Renal pelvis (tissue), 12 donors: ENCODE measurements at places on chromosomes 3 and 15. TPM values are rescaled to one million over a fixed set of nuclear protein-coding genes. Genes with fewer than 3 reads are reported as not detected.

DNA sequence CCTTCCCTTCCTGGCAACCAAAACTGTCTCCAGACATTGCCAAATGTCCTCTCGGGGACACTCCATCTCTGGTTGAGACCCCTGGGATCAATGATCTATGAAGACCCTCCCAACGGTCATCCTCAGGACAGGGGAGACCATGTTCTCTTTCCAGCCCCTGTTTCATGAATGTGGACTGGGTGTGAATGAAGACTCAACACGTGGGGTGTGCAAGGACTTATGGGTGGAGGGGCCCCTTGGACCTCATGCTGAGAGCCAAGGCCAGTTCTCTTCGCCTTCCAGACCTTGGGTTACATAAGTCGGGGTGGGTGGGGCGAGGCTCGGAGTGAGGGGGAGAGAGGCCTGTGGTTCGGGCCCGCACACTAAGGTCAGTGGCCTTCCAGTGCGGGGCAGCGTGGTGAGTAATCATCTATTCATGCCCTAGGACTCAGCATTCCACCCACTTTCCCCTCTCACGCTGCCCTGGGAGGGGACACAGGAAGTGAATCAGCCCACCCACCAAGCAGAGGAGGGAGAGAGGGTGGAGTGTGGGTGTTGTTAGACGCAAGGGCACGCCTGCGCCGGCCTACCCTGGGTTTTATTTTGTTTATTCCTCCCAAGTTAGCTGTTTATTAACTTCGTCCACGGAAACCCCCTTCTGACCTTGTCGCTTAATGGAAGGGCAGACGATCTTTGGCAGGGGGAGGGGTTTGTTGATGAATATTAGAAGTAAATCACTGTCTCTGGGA, 6.7 kb downstream of the PAQR5 start:
- peak; percentile 34 for DNase-seq

DNA sequence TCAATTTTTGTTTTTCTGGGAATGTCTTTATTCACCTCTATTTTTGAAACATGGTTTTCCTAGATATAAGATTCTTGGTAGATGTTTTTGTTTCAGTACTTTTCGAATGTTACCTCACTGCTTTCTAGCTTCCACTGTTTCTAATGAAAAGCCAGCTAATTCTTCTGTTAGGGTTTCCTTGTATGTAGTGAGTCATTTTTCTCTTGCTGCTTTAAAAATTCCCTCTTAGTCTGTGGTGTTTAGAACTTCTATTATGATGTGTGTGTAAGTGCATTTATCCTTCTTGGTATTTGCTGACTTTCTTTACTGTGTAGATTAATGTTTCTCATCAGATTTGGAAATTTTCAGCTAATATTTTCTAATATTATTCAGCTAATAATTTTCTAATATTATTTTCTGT, 151.1 kb upstream of the OSTN start:
- DNase-seq = no peak

DNA sequence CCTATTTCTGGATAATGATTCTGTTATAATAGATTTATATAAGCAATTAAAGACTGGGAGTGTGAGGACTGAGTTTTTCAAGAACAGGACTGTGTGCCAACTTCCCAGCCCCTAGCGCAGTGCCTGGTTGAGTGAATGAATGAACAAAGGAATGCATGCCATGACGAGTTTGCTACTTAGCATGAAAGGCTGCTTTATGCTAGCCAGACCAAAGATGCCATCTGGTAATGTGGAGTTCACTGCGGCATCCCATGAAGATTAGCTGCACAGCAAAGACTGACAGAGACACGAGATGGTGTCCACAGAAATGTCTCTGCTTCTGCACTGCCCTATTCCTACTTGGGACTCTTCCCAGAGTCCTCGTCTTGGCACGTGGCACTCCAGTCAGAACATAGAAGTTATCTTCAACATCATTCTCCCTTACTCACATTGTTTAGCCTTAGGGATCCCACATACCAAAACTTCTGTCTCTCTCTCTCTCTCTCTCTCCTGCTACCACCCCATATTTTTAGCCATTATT, 283.9 kb upstream of the CTNNB1 start:
- no peak for DNase-seq

DNA sequence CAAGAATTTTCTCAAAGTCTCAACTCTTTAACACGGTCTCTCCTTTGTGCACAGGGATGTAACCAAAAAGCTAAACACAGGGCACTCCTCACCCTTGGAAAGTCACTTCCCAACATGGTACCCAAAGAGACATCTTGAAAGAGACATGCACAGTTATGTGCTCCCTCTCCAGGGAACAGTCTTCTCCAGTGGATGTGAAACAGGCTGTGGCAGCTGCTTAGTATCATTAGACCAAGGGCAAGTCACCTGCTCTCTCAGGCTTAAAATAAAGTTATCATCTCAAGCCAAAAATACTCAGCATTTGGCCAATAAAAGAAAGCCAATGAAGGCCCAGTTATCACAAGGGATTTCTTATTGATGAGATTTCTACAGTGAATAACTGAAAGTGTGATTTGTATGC, 128.3 kb downstream of the WDR76 start:
- DNase-seq = no peak

GRCh38 chr3:171971919-171972514, 67.4 kb upstream of the FNDC3B start:
- DNase-seq = no peak

DNA sequence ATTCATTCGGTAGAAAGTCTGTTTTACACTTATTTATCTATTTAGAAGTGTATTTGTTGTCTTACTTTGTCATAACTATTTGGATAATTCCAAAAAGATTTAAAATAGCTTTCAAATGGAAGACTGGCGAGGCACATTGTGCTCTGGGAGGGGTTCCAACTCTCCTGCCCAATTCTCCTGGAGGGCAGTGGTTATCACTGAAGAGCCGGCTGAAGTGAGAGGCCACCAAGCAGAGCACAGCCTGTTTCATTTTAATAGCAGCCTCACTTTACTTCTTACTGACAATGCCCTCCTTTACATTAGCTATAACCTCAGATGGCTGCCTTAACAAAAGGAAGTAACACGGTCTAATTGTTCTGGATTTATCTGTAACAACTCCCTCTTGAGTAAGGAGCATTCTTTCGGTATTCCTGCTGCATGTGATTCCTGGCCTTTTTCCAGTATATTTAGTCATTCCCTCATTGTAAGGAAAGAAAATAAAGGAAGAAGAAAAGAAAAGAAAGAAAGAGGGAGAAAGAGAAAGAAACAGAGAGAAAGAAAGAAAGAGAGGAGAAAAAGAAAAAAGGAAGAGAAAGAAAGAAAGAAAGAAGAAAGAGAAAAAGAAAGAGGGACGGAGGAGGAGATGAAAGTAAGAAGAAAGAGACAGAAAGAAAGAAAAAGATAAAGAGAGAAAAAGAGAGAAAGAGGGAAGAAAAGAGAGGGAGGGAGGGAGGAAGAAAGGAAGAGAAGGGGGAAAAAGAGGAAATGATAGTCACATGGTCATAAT, 339.8 kb upstream of the WNT5A start:
- no peak for DNase-seq

DNA sequence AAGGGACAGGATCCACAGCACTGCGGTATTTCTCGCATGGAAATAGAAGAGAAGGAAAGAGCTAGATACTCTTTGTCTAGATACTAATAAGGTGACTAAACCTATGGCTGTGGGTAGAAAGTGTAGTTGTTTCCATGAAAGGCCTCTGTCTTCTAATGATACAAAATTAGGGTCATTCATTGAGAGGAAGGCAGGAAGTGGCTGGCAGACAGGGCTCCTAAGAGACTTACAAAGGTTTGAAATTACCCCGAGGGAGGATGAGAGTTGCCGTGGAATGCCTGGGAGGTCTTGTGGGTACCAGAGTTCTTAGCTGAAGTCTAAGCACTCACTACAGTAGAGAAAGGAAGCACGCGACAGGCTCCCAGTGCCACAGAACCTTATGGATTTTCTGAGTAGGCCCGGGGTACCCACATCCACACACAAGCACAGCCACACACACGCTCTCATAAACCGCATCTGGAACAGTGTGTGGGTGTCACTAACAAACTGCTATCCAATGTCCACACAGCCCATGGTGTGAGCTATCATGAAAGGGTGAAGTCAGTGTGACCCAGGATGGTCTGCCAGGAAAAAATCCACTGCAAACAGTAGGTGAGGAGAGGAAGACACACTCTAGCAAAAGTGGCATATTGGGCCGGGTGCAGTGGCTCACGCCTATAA, 221.4 kb downstream of the FAM43A start:
- DNase-seq = no peak

- DNase-seq = no peak
Measured at GRCh38 chr15:27410996-27411605, 440.1 kb downstream of the GABRG3 start.

SIDT1 gene
- 5.3 TPM for polyA plus RNA-seq

GOLGA6L7 gene
- 0.19 TPM for polyA plus RNA-seq

DNA sequence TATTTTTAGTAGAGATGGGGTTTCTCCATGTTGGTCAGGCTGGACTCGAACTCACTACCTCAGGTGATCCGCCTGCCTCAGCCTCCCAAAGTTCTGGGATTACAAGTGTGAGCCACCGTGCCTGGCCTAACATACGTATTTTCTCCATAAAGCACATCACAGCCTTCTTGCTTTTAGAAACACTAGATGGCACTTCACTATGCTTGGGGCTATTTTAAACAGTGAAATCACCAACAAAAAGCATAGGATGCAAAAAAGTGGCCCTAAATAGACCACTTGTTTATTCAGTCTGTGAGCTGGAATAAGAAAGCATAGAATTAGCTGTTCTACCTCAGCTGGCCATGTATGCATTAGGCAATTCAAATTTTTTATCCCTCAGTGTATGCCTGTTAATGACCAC, 46.0 kb downstream of the PRICKLE2 start:
- no peak for DNase-seq

C3orf22 gene
- 0.25 TPM for polyA plus RNA-seq

GOLGA8F gene
- polyA plus RNA-seq = 0.01 TPM

DNA sequence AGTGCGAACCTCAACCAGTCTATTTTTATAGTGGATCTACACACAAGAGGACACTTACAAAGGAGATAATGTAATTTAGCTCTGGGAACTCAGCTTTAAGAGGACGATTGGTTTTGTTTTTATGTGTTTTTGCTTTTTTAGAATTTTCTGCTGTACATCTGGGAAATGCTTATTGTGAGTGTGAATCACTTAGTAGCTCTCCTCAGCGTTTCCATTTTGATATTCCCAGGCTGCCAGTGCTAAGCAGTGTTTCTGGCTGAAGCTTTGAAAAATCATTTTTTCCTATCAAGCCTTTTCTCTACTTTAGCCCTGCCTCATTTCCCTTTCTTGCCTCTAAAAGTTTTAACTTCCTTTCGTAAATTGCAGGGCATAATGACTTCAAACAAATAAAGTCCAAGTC, 117.9 kb downstream of the RBMS3 start:
- DNase-seq = no peak

NOX5 gene
- polyA plus RNA-seq = 0.73 TPM

ERC2 gene
- polyA plus RNA-seq = 4.0 TPM
